Astrocyte of the spinal cord (primary cell): ENCODE measurements at places on chromosomes 16 and 17.
A peak's percentile ranks its signal among the peaks of the same experiment; 100 is the strongest.

DNA sequence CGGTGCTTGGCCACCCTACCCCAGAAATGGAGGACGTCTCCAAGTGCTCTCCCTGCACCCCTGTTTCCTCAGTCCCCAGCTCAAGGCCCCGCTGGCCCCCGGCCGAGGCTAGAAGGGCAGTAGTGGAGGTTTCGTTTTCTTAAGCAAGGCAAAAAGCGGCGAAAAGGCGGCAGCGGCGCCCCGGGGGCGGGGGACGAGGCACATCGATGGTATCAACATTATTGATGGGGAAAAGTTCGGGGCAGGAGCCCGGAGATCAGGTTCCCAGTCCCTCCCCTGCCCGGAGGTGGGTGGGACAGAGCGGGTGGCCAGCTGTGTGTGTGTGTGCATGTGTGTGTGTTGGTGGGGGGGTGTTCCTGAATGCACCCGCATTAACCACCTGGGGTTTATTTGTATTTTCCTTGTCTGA lies 4.1 kb upstream of the SALL1 start:
- DNase-seq, result peak; percentile 59

GRCh38 chr17:46057366-46057765 lies 58.3 kb downstream of the STH start:
- DNase-seq, result no peak

- DNase-seq, result peak; percentile 92
Observed at GRCh38 chr17:60087882-60088669, 9.4 kb upstream of the HEATR6 start.

GRCh38 chr16:77721752-77722308 lies 484 bp upstream of the NUDT7 start:
- DNase-seq, result no peak

GRCh38 chr17:51685287-51685909 lies 425.1 kb downstream of the UTP18 start:
- DNase-seq, result no peak

GRCh38 chr17:72380120-72380519 lies 259.3 kb downstream of the SOX9 start:
- DNase-seq, result no peak

- no peak for DNase-seq
Observed at GRCh38 chr16:56709443-56710040, 20.4 kb upstream of the NUP93 start.

GRCh38 chr17:36602924-36603384 lies 1.6 kb downstream of the MRM1 start:
- DNase-seq, result peak; percentile 74
